Motor neuron (in vitro differentiated cells): ENCODE measurements at places on chromosomes 16 and 17. TPM values are rescaled to one million over a fixed set of nuclear protein-coding genes. Genes with fewer than 3 reads are reported as not detected.
A peak's percentile ranks its signal among the peaks of the same experiment; 100 is the strongest.

- no peak for ATAC-seq
Observed at GRCh38 chr17:50560931-50561745, 623 bp downstream of the CACNA1G start.

SDR42E2 gene
- 0.21 and 0.45 TPM in 2 replicates for total RNA-seq

DNA sequence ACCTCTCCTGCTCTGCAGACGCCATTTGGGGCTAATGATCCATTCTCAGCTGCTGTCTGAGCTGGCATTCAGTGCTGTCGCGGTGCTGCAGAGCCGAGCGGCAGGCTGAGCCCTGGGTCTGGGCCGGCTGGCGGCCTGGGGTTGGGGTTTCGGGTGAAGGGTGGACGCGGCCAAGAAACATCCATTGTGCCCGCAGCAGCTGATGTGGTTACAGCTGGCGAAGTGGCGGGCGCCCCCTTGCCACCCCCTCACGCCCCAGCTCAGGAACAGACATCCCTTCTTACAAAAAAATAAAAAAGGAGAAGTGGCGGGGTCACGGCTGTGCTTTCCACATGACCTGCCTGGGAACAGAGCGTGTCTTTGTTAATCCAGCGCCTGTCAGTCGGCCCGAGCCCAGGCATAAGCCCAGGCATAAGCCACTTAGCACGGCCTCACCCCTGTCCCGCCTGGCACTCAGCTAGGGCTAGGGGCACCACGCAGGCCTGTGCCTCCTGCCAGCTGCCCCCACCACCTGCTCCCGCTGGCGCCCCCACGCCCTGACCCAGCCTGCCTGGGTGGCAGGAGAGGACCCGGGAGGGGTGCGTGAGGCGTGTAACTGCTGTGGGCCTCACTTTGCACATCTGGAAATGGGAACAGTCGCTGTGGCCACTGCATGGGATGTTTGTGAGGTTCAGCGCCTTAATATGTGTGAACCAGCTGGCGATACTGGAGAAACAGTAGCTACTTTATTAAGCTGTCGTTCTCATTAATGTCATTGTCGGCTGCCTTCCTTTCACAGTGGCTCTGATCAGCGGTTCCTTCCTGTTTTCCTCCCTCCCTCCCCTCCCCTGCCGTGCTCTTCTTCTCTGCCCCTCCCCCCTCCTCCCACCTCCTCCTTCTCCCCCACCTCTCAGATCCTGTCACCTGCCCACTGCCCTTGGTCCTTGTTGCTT, 197.7 kb upstream of the CIBAR2 start:
- ATAC-seq = peak; percentile 25

- no peak for ATAC-seq
Observed at GRCh38 chr16:81253141-81253540, 14.7 kb downstream of the BCO1 start.

DNA sequence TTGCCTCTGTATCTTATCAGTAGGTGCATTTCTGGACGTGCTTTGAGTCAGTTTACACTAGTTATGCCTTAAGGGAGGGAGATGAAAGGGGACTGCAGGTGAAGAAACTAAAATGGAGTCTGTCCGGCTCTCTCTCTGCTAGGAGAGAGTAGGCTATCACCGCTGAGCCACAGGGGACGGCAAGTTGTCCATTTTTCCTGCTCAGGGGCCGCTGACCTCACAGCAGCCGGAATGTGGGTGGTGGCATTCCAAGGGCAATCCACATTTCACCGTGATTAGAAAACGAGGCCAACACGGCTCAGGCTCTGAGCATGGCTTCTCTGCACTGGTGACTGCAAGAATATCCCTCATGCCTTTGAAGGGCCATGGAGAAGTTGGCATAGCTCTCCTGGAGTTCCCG, 19.0 kb upstream of the KLHDC4 start:
- ATAC-seq = no peak

C16orf92 gene
- not detected in 2 replicates for total RNA-seq

TBC1D3B gene
- 1.0 and 1.1 TPM in 2 replicates for total RNA-seq
